Cerebellar nuclear complex (tissue), 1 donor: ENCODE measurements at places on chromosomes 7 and 10.

DNA sequence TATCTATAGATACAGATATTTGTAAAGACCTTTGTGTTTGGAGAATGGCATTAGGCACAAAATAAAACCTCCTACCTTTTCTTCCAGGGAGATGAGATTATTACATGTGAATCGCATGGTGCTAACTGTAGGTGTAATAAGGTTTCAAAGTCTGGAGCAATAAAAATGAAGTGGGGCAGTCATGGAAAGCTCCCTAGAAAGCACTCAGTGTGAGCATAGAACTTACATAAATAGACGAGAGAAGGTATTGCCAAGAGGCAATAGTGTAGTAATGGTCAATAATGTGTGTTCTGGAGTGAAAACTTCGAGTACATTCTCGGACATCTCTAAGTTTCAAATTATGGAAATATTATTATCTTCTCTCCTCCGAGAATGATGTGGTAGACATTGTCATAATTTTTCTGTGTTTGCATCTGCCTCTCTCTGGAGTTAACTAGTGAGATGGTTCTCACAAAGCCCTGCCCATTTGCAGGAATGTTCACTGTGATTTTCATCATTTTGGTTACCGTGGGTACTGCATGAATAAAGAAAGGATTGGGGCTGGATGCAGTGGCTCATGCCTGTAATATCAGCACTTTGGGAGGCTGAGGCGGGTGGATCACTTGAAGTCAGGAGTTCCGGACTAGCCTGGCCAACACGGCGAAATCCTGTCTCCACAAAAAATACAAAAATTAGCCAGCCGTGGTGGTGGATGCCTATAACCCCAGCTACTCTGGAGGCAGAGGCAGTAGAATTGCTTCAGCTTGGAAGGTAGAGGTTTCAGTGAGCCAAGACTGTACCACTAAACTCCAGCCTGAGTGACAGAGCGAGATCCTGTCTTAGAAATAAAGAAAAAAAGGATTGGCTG lies 10.6 kb downstream of the VIM start:
- no peak for DNase-seq

DNA sequence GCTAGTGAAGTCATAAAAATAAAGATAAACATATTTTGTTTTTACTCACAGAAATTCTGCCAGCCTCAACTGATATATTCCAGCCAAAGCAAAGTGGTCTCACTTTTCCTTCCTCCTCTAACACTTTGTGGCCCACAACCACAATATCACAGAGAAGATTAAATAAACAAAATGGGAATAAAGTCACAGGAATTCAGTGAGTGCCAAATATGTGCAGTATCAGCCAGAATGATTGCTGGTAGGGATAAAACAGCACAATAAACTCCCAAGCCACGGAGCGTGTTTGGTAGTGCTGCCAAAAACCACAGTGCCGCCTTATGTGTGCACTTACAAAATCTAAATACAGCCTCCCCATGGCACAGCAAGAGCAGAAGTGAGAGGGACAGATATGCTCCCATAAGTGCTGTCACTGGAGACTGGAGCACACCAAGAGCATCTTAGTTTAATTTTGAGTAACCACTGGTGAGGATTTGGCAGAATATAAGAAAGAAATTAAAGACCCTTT lies 155.8 kb downstream of the POM121L12 start:
- DNase-seq, result no peak

DNA sequence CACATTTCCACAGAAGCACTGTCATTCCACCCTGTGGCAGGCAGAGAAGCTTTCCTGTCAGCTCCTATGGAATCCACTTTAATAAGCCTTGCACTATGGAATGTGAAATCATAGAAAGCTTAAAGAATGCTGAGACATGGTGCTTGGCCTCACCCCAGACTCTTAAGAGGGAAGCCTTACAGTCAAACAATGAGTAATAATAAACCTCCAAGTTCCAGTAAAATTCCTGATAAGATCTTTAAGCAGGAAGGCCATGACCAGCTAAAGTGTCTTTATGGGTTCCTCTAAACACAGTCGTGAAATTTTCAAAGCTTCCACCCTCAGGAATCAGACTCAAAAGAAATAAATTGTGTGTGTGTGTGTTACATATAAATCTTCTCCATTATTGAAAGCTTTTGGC lies 11.9 kb upstream of the TEX36 start:
- no peak for DNase-seq

DNA sequence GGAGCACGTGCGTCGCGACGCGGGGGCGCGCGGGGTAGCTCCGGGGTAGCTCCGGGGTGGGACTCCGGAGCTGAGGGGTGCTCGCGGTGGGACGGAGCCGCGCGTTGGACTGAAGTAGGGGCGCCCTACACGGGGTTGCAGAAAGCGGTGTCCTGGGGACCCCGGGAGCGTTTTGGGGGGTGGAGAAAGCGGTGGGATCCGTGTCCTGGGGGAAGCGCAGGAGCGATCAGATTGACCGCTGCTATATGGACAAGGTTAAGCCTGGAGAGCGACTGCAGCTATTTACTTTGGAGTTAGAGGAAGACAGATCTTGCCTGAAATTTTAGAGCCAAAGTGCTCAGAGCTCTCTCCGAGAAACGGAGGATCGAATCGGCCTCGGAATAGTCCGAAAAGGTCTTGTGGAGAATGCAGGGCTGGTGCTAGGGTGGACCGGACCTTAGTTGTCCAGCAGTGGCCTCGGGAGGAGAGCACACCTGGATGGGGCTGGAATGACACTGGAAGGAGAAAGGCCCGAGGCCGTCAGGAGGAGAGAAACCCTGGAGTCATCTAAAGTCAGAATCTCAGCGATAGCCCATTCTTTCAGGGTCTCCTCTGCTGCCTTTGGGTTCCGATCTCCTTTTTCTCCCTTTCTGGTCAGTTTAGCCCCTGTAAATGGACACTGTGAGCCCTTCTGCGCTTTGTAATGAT lies 564 bp downstream of the PDSS1 start:
- no peak for DNase-seq

DNA sequence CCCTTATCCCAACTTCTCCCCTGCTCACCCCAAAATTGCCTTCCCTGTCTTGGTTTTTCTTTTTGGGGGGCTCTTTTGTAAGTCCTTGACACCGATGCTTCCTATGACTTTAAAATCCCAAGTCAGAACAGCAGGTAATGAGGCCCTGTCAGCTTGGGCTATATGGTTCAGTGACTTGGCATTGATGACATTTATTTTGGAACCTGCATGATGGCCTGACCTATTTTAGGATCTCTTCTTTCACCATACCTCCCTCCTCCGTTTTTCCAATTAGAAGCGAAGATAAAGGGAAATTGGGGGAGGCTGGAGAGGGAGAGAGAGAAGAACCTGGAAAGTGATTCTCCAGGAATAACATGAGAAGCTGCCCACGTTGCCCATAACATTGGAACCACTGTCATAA lies 424.9 kb upstream of the AUTS2 start:
- DNase-seq, result peak; percentile 59

- DNase-seq, result no peak
These were observed 1.5 kb downstream of the UMAD1 start for GRCh38 chr7:7642081-7642480.

DNA sequence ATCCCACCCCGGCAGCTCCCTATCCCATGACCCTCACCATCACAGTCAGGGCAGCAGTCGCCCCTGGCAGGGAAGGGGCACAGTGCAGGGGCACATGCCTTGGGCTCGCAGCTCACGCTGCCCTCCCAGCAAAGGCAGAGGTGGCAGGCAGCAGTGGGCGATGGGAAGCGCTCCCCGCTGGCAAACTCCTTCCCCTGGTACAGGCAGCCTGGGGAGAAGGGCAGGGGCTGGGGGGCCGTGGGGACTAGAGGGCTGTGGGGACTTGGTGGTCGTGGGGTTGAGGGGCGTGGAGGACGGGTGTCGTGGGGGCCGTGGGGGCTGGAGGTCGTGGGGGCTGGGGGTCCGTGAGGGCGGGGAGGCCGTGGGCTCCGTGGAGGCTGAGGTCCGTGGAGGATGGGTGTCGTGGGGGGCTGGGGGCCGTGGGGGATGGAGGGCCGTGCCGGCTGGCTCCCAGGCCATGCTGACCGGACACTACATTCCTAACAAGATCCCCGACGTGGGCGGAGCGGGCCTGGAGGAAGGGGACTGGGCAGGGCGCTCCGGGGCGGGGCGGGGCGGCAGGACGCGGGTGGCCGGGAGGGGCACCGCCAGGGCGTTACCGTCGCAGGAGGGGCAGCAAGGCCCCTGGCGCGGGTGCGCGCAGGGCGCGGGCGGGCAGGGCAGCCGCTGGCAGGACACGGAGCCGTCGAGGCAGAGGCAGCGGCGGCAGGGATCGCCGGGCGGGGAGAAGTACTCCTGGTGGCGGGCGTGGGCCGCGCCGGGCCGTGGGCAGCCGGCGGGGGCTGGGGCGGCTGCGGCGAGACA lies 20.0 kb downstream of the KCP start:
- no peak for DNase-seq

- DNase-seq, result no peak
These were observed 26.3 kb upstream of the WDR11 start for GRCh38 chr10:120824881-120825309.

GRCh38 chr10:34584164-34584563 lies 230.9 kb downstream of the PARD3 start:
- DNase-seq, result no peak

GRCh38 chr7:69450456-69450855 lies 147.8 kb upstream of the AUTS2 start:
- no peak for DNase-seq

GRCh38 chr7:141664450-141664849 lies 37.5 kb downstream of the DENND11 start:
- no peak for DNase-seq

GRCh38 chr10:101709359-101710058 lies 14.5 kb upstream of the FBXW4 start:
- no peak for DNase-seq

GRCh38 chr7:100079024-100079560 lies 2.4 kb downstream of the ZNF3 start:
- DNase-seq, result no peak

- DNase-seq, result no peak
These were observed 492 bp downstream of the COG5 start for GRCh38 chr7:107563081-107563774.

- no peak for DNase-seq
These were observed 192.7 kb downstream of the PTPRN2 start for GRCh38 chr7:158394936-158395335.
